ENCODE measurements at places on chromosomes 1 and 21.
A peak's percentile ranks its signal among the peaks of the same experiment; 100 is the strongest.

DNA sequence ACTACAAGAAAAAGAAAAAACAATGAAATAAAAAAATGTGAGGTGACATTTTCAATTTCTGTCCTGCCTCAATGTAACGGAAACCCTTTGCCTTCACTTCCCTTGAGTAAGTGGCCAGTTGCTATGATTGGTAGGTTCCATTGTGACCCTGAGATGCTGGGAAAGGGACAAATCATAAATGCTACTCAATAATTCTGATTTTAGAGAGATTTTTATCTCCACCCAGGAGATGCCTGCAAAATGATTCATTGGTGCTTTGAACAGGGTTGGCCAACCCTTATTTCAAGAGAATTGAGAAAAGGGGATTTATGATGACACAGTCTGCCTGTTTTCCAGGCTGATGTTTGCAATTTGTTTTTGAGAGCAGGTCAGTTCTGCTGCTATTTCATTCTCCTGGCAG, 22.5 kb downstream of the XCL1 start:
- DNase-seq, result no peak

GRCh38 chr1:27284425-27285273, 37.3 kb upstream of the TMEM222 start:
- DNase-seq, result peak; percentile 96

DNA sequence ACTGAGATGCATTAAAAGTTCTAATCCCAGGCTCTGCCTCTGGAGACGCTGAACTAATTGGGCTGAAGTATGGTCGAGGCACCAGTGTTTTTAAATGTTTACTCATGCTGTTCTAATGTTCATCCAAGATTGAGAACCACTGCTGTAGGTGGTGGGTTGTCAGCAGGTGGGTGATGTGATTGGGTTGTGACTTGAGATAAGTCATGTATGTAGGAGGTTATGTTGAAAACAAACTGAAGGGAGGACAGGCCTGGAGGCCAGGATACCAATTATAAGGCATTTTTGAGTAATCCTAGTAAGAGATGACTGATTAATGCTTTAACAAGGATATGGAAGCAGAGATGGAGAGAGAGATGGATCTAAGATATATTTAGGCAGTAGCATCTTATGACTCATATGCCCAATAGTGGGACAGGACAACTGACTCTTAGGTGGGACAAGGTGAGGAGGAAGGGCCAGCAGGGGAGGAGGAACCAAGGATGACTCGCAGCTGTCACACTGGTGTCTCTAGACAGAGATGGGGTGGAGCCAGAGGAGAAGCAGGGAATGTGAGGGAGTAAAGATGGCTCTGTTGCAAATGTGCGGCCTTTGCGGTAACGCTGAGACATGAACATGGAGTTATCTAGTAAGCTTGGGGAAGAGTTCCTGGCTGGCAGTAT, 29.3 kb downstream of the RAB4A start:
- DNase-seq, result no peak

DNA sequence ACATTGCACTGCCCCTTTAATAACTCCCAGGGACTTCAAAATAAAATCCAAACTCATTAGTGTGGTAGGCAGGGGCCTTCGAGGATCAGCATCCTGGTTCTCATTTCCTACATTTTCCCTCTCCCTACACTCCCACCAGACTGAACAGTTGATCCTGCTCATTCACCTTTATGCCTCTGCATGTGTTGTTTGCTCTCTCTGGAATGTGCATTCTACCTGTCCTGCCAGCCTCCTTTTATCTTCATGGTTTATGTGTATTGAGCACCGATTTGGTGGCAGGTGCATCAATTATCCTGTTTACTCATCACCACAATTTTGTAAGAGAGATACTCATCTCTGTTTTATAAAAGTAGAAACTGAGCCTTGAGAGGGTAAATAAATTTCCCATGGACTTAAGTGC, 125.0 kb downstream of the ADSS2 start:
- DNase-seq, result peak; percentile 50

- DNase-seq, result no peak
Observed at GRCh38 chr1:15681349-15682292, 2.5 kb upstream of the PLEKHM2 start.

DNA sequence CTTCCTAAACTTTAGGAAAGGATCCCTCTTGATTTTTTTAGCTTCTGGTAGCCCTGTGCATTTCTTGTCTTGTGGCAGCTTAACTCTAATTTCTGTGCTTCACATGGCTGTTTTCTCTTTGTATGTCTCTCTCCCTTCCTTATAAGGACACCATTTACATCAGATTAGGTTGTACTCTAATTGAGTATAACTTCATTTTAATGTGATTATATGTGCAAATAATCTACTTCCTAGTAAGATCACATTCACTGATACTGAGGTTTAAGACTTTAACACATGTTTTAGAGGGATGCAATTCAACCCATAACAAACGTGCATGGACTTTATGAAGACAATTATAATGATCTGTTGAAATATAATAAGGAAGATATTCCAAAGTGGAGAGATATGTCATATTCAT, 46.7 kb downstream of the RGS4 start:
- no peak for DNase-seq

- DNase-seq, result no peak
Observed at GRCh38 chr1:37052120-37052519, 17.8 kb upstream of the GRIK3 start.

DNA sequence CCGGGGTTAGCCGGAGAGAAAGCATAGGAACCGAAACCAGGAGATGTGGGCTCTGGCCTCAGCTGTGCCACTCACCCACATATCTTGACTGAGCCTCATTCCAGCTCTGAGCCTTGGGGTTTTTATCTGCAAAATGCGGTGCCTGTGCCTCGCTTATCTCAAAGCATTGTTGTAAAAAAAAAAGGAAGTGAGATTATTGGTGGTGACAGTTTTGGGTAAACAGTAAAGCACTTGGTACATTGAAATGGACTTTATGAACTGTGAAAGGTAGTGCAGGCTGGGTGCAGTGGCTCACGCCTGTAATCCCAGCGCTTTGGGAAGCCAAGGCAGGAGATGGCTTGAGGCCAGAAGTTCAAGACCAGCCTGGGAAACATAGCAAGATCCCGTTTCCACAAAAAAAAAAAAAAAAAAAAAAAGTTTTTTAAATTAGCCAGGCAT, 3.8 kb downstream of the PTAFR start:
- peak; percentile 85 for DNase-seq

- peak; percentile 68 for DNase-seq
Observed at GRCh38 chr1:20216574-20216973, 30.3 kb upstream of the PLA2G2C start.

GRCh38 chr21:38753114-38753513, 52.6 kb upstream of the ETS2 start:
- no peak for DNase-seq

DNA sequence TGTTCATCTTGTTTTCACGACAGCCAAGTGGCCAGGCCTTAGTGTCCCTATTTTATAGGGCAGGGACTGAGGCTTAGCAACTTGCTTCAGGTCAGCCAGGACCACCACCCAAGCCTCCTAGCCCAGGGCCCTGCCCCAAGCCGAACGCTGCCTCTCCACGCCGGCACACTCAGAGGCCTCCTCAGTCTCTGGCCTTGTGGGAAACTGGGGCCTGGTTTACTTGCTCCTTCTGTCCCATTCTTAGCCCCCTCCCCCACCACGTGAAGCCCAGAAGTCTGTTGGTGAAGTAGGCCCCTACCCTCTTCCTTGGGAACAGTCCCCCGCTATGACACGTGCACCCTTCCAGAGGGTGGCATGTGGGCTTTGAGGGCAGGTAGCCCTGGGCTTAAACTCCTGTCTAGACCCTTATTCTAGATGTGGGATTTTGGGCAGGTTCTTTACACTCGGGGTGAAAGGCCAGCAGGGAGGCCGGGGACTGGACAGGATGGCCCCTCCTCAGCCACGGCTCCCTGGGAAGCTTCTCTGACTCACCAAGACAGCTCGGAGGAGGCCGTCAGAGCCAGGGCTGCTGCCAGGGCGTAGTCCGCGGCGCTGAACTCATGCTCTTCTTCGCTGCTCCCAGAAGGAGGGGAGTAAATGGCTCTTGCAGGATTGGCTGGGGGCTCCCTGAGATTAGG, 4.3 kb downstream of the MYOM3 start:
- no peak for DNase-seq

DNA sequence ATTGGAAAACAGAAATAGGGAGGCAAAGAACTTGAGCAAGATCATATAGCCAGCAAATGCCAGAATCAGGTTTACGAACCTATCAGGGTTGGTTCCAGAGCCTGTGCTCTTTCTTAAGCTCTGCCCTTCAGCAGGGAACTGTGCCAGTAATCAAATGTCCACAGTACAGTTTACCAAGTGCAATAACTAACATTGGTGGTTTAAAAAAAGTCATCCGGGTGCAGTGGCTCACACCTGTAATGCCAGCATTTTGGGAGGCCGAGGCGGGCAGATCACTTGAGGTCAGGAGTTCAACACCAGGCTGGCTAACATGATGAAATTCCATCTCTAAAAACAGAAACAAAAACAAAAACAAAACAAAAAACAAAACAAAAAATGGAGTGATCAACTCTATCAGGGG, 182.7 kb downstream of the LMX1A start:
- DNase-seq, result no peak

GRCh38 chr1:248822148-248823032, 3.3 kb downstream of the SH3BP5L start:
- no peak for DNase-seq

DNA sequence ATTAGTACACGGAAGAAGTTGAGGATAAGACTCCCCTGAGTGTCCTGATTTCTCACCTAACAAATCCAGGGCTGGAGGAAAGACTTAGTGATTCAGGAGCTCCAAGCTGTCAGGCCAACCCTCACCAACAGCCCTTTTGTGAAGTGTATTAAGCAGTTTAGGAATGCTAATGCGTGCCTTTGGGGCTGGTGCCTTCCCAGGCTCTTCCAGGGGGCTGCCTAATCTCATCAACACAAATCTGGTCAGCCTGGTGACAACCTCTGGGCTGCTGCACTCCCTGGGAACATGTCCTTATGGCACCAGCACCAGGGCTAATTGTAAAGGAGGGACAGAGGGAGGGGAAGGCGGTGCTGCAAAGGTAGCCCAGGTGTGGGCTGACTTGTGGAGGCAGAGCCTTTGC, 15.5 kb downstream of the CSMD2 start:
- no peak for DNase-seq

GRCh38 chr1:200889571-200889970, 5.1 kb upstream of the INAVA start:
- DNase-seq, result no peak

DNA sequence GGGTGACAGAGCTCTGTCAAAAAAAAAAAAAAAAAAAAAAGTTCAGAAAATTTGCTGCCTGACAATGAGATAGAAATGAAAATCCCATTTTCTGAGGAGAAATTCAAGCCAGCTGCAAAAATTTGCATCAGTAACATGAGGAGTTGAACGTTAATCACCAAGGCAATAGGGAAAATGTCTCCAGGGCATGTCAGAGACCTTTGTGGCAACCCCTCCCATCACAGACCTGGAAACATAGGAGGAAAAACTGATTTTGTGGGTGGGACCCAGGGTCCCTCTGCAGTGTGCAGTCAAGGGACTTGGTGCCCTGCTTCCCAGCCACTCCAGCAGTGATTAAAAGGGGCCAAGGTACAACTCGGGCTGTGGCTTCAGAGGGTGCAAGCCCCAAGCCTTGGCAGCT, 615.4 kb downstream of the RWDD3 start:
- no peak for DNase-seq

All from activated CD4-positive, alpha-beta T cell treated with anti-CD3 and anti-CD28 coated beads, Interleukin-2, amount 10 ng/mL, durations not matched to agents 24 days and 14 days (primary cell).